ENCODE measurements at places on chromosomes 3 and 15.

- DNase-seq, result no peak
Measured at GRCh38 chr3:128324911-128325592, 141.6 kb downstream of the DNAJB8 start.

- no peak for DNase-seq
Measured at GRCh38 chr15:82768414-82769054, 37.3 kb downstream of the FSD2 start.

DNA sequence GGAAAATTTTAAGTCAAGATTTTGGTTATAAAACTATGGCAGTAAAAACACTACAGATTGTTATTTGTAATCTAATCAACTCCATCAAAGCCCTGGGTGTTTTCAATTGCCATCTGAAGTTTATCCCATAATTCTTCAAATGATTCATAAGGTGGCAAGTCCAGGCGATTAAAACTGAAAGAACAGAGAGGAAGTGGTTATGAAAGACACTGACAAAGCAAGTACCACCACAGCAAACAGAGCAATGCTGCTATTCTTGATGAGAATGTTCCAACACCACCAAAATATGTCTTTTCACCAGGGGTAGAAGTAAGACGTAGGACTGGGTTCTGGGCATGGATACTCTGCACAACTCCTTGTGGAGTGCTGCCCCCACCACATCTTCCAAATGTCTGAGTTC lies 86.9 kb upstream of the PRTG start:
- DNase-seq, result no peak

DNA sequence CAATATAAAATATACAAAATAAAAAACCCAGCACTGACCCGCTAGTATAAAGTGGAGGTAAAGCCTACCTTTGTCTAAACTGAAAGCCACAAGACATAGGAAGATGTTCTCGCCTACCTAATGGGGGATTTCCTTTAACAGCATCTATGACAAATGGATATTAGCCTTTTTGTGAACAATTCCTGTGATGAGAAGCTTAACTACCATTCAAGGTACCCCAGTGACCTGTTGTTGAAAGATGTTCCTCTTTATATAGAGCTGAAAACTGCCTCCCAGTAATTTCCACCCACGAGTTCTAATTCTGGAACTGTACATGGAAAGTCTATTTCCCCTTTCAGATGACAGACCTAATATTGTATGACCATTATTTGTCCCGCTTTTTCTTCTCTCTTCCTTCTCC lies 109.8 kb upstream of the RASGRP1 start:
- no peak for DNase-seq

GRCh38 chr3:139534455-139534812 lies 5.1 kb downstream of the RBP1 start:
- peak; percentile 37 for DNase-seq

DNA sequence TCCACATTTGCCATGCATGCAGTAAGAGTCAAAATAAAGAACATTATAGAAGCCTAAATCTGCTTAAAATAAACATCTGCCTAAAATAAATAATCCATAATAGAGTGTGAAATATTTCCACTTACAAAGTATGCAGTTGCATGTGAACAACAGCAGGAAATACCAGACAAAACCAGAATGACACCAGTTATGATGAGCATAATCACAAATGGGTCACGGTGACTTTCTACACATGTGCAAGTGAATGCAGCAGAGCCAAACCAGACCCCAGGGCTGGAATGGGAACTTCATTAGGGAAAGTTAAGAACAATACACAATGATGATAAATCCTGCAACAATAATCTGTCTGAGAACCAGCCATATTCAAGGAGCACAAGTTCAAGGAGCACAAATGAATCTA lies 615.5 kb downstream of the ROBO2 start:
- DNase-seq, result no peak

DNA sequence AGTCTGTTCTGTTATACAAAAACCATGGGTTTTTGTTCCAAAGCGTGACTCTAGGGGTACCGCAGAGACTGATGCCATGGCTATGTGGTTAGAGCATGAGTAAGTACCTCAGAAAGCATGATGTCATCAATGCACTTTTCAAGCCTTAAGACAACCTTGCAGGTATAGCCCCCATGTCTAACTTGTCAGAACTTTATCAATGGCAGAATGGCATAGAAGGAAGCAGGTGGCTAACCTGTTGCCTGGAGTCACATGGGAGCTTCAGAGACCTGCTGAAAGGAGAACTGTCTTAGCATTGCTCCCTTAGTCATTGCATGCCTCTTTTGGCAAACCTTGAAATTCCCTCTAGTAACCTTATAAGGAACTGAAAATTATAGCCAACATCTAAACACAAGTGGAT lies 52.5 kb downstream of the EOMES start:
- no peak for DNase-seq

- no peak for DNase-seq
Measured at GRCh38 chr15:98568382-98569017, 79.8 kb upstream of the IGF1R start.

DNA sequence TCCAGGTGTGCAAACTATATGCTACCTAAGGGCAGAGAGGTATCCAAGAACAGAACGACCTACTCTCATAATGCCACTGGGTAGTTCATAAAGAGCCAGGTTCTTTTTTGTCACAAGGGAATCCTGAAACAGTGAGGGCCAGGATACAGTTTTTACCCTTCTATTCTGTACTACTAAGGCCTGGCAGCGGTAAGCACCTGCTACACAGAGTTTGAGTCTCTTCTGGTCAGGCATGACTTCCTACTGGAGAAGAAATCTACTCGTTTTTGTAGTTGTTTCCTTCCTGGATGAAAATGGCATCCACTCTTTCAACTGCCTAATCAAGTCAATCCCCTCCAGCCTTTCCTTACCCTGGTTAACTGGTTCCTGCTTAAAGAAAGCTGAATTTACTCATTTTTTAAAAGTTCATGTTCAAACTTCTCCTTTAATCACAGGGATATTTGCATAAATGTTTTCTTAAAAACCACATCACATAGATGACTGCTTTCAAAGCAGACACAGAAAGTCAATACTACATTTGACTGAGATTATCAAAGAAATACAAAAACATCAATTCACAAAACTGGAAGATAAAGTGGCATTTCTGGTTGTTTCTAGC lies 40.0 kb downstream of the MAP4 start:
- no peak for DNase-seq

- no peak for DNase-seq
Measured at GRCh38 chr3:163018067-163018466, 1521.5 kb downstream of the OTOL1 start.

DNA sequence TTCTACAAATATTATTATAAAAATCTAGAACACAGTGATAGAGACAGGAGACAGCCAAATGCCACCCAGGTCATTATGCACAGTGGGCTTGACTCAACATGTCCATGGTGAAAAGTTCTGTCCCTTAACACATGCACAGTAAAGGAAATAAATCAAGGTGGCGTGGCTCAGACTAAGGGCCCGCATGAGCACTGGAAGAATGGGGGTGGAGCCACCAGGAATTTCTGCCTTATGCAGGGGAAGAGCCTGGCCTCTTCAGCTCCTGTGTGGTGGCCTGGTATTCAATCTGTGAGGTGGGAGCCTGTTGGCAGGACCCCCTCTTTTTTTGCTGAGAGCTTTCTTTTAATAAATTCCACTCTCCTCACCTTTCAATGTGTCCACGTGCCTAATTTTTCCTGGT lies 17.2 kb upstream of the SPG21 start:
- no peak for DNase-seq

- no peak for DNase-seq
Measured at GRCh38 chr3:20008646-20009045, 3.4 kb downstream of the PP2D1 start.

GRCh38 chr15:70077188-70078147 lies 20.2 kb downstream of the TLE3 start:
- DNase-seq, result no peak

DNA sequence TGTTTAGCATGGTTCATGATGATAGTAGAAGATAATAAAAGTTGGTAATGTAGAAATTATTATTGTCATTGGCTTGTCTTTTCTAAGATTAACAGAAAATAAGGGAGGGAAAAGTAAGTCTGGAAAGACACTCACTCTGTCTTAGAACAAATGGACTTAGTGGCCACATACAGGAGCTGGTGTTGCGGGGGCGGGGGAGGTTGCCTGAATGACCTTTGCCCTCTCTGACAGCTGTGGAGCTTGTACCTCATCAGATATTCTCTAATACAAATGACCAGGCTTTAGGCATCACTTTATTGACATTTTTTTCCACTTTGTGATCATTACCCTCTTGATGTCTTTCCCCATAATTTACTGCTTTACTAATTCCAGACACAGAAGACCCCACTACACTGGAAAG lies 5.9 kb downstream of the TAGLN3 start:
- DNase-seq, result no peak

DNA sequence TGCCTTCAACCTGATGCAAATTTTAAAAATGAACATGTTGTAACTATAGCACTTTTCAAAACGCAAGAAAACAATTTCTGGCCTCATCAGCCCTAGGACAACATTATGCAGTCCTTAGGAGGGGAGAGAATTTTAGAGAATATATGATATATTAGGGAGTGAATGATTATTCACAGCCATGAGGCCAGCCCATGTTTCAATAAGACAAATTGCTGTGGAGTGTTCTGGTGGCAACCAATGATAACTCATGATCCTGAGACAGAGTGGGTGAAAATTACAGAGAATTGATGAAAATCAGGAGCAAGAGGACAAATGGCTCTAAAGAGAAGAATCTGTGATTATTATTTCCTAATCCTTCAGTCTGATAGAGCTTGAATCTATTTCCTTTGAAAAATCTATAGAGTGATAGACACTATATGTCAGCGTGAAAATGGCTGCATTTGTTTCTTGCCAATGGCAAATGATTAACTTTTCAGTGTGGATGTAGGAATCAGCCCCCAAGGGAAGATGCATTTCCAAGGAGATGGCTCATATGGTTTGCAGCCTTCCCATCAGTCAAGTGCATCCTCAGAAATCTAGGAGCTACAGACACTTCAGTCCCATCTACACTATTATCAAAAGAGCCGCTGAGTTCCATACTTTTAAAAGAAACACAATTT lies 761.0 kb upstream of the ARRDC4 start:
- DNase-seq, result no peak

DNA sequence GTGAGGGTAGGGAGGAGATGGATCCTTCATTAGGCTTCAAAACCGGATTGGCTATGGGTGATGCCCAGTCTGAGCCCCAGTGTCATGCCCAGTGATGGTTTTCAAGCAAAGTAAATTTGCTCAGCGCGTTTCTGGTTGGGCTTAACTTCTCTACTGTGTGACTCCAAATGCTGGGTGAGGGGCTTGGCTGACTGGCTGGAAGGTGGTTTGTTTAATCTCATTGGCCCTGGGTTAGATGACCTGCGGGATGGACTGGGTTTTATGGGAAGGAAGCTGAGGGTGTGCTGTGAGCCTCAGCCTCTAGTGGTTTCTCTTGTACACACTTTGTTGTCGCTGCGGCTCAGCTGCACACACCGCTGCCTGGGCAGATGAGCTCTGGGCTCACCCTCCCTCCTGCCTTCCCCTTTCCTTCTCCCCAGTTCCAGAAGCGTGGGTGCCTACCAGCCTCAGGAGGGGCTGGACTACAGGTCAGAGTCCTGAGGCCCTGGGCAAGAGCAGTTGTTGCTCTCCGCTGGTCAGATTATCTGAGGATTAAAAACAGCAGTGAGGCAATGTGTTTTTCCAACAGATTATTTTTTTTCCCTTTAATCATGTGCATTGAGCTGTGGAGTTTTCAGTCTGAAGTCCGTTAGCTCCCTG lies 18.6 kb downstream of the PDIA5 start:
- no peak for DNase-seq

Measured in NCI-H2029 treated with DMSO at 0.1 percent for 48 hours (cell line).